Stimulated activated CD4-positive, alpha-beta T cell treated with anti-CD3 and anti-CD28 coated beads, TNF-alpha, amount 100 ng/mL, for 48 hours (primary cell): ENCODE measurements at places on chromosomes 5 and 9.

DNA sequence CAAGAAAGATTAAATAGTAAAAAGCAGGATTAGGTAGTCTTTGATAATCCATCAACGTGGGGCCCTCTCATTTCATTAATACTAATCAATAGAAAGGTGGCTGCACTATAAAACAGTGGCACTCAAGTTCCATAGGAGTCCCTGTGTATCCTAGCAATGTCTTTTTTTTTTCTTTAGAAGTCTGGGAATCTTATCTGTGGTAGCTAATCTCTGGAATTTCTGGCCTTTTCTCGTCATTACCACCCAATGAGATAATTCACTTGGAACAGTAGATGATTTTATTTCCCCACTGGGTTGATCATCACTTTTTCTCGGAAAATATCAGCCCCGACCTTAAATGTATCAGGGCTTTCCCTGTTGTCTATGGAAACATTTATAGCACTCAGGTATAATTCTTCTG, 86.8 kb upstream of the CDH6 start:
- DNase-seq, result no peak

DNA sequence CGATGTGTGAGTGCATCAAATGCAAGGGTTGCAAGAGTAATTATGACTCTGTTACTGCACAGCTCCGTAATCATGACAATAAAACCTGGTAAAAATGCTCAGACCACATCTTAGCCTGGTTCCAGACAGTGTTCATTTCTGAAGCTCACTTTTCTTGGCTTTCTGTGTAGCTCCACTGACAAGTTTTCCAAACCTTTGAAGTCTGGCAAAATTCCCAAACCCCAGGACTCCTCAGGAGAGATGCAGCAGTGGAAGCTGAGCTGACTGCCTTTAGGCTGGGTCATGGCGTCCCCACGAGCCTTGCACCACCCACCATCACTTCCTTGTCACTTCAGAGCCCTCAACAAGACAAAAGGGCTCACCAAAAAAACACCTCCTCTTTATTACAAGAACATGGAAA, 131.6 kb upstream of the TAS2R1 start:
- DNase-seq, result no peak

DNA sequence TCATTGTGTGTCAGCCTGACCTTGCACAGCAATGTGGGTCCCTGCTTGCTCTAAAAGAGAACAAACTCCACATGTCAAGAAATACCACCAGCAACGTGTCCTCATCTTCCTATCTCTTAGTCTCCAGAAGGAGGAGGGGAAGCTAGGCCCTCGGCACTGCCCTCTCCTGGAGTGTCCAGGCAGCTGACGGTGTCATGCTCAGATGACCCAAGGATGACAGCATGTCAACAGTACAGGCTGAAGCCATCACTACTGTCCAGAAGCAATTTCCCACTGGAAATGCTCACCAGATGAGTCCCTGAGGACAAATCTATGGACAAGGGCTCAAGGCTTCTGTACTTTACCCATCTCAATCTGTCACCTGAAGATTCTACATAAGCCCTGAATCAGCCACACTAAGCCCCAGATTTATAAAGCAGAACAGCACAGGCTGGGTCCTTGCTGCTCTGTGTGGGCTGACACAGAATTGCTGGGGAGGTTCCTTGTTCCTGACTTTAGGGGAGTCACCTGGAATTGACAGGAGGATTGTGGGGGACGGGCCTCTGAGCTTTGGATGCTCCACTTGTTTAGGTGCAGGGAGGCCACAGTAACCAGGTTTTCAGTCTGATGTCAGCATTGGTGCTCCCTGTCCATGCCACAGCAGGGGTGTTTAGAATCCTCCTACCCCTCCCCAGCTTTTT, 210.2 kb downstream of the DAB2IP start:
- DNase-seq, result no peak

- DNase-seq, result no peak
These were observed 247.9 kb downstream of the TRPM3 start for GRCh38 chr9:70873506-70873905.

- DNase-seq, result no peak
These were observed 20.8 kb downstream of the STKLD1 start for GRCh38 chr9:133396952-133397351.

- no peak for DNase-seq
These were observed 39.9 kb downstream of the CEP72 start for GRCh38 chr5:652023-652515.

GRCh38 chr9:16794871-16795639, 75.4 kb downstream of the BNC2 start:
- DNase-seq, result no peak

GRCh38 chr9:115262477-115262876, 144.5 kb upstream of the TNC start:
- DNase-seq, result no peak

GRCh38 chr5:108747774-108748400, at the start of gene FER:
Gene FER (plus strand): TSS chr5:108747897. CDS start chr5:108798183, 50,286 bp downstream.
- no peak for DNase-seq

- DNase-seq, result no peak
These were observed 2.0 kb downstream of the ERBIN start for GRCh38 chr5:65928322-65928752.

DNA sequence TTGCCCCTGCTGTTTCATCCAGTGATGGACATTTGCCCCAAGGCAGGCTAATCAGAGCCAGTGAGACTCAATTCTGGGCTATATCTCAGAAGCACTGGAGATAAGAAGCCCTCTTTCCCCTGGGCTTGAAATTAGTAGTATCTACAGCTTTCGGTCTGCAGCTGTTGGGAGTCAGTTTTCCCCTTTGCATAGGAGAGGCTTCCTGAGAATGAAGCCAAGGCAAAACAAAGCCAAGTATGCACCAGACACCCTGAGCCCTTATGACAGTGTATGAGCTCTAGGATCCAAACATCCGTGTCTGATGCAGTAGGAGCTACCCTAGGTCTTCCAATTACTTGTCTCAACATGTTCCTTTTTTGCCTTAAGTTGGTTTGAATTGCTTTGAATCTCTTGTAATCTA, 79.2 kb upstream of the PANK3 start:
- DNase-seq, result no peak

GRCh38 chr5:141778206-141778605, 96.2 kb upstream of the ARAP3 start:
- DNase-seq, result no peak

- no peak for DNase-seq
These were observed 26.2 kb downstream of the PTCD2 start for GRCh38 chr5:72346398-72346797.

DNA sequence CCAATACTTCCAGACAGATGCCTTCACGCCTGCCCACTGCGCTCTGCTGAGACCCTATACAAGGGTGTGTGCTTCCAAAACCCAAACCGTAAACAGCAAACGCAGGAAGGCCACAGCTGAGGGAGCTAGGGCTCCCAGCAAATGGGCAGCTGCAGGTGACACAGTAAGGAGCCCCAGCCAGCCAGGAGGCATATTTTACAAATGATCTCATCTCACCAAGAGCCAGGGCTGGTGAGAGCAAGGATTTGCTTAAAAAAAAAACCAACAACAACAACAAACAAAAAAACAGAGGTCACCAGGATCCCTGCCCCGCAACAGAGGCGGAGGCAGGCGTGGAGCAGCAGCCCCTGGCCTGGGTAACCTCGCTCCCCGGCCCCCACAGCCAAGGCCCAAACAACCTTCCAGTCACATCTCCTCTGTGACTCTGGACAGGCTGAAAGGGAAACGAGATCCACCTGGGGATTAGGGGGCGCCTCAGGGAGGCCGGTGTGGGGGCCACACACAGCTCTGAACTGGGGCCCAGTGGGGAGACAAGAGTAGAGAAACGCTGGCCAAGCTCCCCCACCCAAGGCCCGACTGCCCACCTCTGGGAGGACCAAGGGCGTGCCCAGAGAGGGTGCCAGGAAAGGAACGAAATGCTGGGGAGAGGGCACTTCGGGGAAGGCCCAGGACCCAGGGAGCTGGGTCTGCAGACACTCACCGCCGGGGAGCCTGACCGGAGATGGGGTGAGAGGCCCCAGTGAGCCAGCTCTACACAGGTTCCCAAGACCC, 3.3 kb downstream of the NACC2 start:
- no peak for DNase-seq

DNA sequence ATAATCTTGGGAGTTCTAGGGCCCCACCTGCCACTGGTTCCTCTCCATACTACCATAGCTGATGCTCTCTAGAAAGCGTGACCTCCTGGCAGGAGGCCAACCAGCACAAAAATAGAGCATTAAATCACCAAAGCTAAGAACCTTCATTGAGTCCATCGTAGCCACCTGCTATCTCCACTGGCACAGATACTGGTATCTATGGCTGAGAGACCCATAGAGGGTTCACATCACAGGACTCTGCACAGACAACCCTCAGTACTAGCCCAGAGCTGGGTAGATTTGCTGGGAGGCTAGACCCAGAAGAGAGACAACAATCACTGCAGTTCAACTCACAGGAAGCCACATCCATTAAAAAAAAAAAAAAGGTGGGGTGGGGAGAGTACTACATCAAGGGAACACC, 509.1 kb downstream of the DTWD2 start:
- DNase-seq, result no peak

- DNase-seq, result no peak
These were observed 17.8 kb upstream of the B4GALT1 start for GRCh38 chr9:33184963-33185362.

GRCh38 chr5:15623794-15624193, 123.8 kb downstream of the FBXL7 start:
- no peak for DNase-seq

DNA sequence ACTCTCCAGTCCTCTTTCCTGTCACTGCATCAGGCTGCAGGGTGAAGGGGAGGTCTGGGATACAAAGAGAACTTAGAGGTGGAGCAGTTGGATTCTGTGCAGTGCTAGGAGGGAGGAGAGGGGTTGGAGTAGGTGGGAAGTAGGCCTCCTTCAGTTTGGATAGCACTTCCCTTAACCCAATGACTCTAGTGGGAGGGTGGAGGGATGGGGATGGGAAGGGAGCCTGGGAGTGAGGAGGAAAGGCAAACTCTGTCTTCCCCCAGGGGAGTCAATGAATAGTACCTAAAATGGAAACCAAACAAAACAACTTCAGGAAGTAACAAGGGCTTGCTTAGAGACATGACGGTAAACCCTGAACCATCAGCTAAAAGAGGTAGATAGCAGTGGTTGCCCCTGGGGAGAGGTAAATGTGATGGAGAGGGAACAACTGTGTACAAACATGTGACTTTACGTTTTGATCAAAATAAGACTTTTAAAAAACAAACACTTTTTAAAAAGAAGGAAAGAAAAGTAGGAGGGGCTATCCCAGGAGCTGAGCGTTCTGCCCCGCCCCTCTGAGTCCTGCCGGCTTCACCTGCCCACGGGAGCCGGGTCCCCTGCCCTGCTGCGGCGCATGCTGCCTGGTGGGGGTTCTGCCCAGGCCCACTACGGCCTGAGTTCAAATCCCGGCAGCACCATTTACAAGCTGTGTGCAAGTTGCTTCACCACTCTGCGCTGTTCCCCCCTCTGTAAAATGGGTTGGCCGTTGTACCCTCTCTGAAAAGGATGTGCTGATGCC, 30.9 kb downstream of the GSN start:
- DNase-seq, result no peak

- DNase-seq, result no peak
These were observed 91.8 kb upstream of the GPR151 start for GRCh38 chr5:146607659-146608332.

DNA sequence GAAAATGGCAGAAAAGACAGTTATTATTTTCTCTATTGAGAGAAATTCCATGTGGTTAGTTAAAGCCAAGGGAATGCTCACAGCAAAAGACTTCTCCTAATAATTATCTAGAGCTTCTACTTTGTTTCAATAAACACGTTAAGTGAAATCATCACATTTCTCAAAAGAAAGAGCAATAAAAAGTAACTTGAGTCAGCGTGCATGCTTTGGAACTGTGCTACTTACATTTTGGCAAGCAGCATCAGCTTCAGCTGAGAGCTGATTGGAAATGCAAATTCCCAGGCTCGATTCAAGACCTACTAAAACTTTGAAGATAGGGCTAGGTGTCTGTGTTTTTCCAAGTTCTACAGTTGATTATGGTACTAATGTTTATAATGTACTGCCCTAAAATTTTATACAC, 132.1 kb downstream of the CDH18 start:
- no peak for DNase-seq

- no peak for DNase-seq
These were observed 85.9 kb downstream of the ERBIN start for GRCh38 chr5:66012271-66012670.

DNA sequence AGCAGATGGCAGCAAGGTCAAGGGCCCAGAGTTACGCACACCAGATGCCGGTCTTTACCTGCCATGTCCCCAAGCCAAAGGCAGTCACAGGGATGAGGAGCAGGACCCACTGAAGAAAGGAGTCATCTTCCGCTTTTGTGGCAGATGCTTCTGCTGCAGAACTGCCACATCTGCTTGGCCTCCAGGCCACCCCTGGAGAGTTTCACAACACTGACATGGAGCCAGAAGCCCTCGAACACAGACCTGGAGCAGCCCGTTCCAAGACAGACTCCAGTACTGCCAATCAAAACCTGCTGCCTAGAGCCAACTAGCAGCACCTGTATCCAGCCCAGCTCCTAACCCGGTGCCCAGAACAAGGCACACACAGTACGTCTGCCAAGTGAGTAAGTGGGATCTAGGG, 1.5 kb downstream of the SURF1 start:
- no peak for DNase-seq

DNA sequence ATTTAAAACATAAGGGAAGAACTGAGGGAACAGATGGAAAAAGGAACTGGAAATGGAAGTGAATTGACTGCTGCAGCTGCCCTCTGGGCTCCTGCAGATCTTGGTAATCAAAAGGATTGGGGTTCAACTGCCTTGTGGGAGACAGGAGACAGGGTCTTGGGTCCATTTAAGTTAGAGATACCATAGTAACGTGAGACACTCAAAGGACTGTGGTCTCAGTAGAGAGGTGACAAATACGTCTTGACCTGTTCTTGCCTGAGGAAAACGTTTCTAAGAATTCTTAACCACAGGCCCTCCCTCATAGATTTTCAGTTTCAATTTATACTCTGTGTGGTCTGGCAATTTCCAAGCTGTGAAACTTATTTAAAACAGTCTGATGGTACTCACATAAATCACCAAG, 100.8 kb upstream of the DHFR start:
- DNase-seq, result no peak

DNA sequence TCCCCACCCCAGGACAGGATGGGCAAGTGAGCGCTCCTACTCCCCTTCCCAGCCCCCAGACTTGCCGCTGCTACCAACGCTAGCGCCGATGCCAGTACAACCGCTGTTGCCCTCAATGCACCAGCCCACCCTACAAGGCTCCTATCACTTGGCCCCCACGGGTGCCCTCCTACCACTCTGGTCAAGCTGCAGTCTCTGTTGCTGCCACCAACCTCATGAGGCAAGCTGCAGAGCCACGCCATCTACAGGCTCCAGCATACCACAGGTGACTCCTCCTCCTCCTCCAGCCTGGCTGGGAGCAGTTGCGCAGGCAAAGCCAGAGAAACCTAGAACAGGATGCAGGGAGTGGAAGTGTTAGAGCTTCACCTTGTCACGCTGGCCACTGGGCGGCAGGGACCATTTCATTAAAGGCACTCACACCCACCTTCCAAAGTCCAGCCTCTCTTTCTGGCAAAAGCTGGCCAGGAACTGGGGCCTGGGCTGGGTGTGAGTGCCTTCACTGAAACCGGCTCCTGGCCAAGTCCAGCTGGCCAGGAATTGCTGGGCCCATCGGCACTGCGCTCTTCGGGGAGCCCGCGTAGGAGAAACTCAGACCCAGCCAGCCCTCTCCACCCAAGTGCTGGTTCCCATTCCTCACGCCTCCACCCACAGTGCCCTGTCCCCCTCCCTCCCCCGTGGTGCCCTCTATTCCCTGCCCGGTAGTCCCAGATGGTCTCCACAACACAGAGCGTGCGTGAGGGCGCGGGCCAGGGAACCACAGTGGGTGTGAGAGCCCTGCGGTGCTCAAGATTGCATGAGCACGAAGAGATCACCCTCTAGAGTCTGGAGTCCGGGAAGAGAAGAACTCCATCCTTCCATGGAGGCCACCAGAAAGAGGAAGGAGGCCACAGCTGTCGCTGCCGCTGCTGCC, 1.6 kb upstream of the PCAT7 start:
- DNase-seq, result no peak
